MCF 10A (cell line): ENCODE measurements at places on chromosomes 12 and 14. TPM values are rescaled to one million over a fixed set of nuclear protein-coding genes. Genes with fewer than 3 reads are reported as not detected.
A peak's percentile ranks its signal among the peaks of the same experiment; 100 is the strongest.

The C12orf57 gene
- 176 and 196 TPM in 2 replicates for total RNA-seq

The WIF1 gene
- total RNA-seq: not detected in 2 replicates

The RNASE2 gene
- not detected in 2 replicates for total RNA-seq

The TAS2R43 gene
- not detected in 2 replicates for total RNA-seq

The TMEM132C gene
- not detected in 2 replicates for total RNA-seq

The AKAP5 gene
- 0.14 and 0.22 TPM in 2 replicates for total RNA-seq

The PRR4 gene
- total RNA-seq: 4.6 and 7.7 TPM in 2 replicates

The TMEM63C gene
- 5.1 and 9.3 TPM in 2 replicates for total RNA-seq

The ZCCHC8 gene
- total RNA-seq: 33.4 and 41.8 TPM in 2 replicates

The FBLN5 gene
- total RNA-seq: 4.3 and 14.8 TPM in 2 replicates

The NFE2 gene
- total RNA-seq: 0.40 and 0.64 TPM in 2 replicates

The TAS2R14 gene
- total RNA-seq: 1.6 and 1.9 TPM in 2 replicates

The RHOJ gene
- total RNA-seq: not detected in 2 replicates

The EPYC gene
- not detected in 2 replicates for total RNA-seq

DNA sequence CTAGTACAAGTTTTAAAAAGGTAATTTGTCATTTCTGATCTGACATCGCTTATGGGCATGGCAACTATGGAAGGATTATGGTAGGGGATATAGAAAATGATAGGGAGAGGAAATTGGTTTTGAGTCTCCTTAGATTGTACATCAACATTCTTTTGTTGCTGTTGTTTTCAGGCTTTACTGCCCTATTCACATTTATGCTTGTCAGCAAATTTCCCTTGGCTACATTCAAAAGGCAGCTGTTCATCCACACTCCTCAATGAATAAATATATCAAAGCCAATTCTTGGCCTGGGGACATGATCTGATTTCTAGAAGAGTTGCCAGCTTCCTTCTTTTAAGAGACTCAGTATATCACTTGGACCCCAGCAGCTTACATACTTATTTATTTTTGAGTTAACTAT, 283.4 kb downstream of the CEP128 start:
- no peak for DNase-seq

DNA sequence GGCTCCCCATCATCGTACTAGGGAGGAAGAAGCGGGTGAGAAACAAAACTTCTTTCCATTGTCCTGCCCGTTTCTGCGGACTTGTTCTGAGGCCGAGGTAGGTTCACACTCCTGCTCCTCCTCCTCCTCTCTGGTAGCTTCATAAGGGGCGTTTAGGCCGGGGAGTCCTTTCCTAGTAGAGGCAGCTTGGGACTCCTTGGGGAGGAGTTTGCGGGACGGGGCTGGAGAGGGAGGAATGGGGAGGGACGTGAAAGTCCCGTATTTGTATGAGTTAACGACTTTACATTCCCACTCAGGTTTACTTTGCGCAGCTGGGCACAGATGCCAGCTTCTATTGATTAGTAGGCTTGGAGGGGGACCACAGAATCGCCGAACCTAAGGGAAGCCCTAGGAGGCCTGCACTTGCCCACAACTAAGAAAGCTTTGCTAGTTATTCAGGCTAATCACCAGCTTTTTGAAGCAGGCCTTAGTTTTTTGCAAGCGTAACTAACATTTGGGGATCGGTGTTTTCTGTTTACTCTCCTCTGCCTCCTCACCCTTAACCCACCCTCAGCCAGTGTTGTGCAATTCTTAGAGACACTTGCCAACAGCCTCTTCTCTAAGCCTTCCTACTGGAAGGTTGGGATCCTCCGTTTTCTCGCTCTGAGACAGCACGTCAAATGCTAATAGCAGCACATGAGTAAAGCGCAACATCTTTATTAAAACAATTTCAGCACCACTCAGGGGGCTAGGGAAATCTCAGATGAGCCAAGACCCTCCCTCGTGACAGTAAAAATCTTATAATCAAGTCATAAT, 499 bp downstream of the RNASE4 start:
- DNase-seq: peak; percentile 72

DNA sequence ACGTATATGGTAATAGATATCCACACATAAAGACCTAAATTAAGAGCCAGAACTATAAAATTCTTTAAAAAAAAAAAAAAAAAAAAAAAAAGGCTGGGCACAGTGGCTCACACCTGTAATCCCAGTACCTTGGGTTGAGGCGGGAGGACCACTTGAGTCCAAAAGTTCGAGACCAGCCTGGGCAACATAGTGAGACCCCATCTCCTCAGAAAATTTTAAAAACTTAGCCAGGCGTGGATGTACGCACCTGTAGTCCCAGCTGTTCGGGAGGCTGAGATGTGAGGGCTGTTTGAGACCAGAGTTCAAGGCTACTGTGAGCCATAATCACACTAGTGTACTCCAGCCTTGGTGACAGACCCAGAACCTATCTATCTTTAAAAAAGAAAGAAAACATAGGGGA, 4.3 kb downstream of the BTBD7 start:
- no peak for DNase-seq

DNA sequence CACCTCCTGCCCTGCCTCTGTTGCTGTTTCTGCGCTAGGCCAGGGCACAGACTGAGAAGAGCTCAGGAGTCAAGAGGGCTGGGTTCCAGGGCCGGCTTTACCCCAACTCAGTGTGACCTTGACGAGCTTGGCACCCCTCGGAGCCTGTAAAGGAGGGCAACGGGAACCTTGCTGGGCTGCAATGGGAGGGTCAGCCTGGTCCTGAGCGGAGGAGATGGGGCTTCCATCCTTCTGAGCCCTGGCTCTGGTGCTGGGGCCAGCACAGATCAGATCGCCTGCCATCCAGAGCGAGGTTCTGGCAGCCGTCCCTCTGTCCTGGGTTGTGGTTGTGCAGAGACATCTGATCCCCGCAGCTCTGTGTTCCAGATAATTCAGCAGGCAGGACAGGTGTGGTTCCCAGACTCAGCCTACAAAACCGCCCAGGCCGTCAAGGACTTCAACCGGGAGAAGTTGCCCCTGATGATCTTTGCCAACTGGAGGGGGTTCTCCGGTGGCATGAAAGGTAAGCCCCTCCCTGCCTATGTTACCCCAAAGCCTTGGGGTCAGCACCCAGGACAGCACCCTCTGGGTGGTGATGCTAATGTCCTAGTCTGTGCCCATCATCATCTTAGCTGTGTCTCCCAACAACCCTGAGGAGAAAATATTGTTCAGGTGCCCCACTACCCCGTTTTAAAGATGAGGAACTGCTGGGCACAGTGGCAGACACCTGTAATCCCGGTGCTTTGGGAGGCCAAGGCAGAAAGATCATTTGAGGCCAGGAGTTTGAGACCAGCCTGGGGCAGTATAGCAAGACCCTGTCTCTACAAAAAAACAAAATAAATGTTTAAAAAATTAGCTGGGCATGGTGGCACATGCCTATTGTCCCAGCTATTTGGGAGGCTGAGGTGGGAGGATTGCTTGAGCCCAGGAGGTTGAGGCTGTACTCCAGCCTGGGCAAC, 50.2 kb downstream of the FOXN4 start:
- no peak for DNase-seq

- peak; percentile 53 for DNase-seq
These were observed 1.1 kb downstream of the KITLG start for GRCh38 chr12:88579161-88579517.

GRCh38 chr12:31456562-31456961, 130.6 kb upstream of the SINHCAF start:
- no peak for DNase-seq

DNA sequence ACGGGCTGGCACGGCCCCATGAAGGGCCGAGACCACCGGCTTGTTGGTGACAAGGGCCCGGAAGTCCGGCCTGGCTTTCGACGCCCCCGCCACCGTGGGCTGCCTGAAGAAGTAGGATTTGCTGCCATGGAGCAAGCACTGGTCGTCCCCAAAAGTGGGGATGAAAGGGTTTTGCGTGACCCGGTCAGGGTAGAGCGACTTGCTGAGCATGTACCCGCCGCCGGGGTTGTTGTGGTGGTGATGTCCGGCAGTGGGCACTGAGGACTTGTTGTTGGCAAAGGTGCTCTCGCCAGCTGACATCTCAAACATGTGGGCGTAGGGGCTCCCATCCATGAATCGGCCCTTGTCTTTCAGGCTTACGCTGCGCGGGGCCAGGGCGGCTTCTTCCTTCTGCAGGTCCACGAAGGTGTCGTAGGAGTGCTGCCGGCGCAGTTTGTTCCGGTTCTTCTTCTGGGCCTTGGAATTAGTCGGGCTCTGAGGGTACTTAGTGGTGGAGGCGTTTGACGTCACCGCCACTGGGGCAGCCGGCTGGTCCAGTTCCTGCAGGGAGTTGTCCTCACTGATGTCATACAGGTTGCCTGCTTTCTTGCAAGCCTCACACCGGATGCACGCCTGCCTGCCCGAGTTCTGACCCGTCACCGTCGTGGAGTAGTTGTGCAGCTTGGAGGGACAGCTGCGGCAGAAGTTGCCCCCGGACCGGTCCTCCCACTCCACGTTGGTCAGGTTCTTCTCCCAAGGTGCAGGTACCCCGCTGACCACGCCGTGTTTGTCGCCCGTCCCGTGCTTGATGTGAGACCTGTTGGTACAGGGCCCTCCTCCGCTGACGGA, 366.6 kb downstream of the EMP1 start:
- DNase-seq: no peak

DNA sequence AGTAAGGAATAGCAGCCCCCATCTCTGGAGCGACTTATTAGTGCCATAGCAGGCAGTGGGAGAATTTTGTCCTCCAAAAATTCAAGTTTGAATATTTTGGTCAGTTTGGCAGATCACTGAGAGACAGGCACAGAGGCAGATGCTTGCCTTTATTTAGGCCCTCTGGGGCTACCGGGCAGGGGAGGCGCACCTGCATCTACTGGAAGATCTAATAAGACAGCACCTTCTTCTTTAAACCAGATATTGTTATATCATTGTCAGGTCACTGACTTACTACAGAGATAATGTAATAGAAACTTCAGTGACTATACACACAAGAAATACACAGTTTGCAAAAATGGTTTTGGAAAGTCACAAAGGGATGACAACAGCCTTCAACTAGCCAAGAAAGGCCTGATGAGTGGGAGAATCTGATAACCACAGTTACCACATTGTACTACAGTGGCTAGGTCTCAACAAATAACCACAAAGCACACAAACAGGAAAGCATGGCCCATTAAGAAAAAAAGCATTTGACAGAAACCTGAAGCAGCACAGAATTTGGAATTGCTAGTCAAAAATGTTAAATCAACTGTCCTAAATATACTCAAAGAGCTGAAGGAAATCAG, 56.8 kb downstream of the CDK17 start:
- DNase-seq: no peak

DNA sequence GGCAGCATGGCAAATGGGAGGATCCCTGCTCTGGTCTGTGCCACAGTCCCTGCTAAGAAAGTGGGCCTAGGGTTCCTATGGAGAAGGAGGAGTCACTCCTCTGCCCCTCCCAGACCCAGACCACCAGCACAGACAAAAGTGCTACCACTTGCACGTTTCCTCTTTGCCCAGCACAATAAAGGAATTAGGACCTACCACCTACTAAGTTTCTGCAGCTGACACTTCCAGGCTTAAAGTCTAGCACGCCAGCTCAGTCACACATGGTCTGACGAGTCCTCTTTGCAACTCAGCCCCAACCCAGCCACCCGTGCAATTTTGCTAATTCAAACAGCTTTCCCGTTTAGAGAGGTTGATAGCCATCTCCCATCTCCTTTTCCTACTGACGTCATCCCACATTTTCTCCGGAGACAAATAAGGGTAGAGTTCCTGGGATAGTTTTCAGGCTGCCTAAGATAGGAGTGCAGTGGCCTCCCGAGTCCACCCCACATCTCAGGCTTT, 66.2 kb upstream of the PTGR2 start:
- no peak for DNase-seq

GRCh38 chr12:99493197-99493596, 154.4 kb upstream of the GARIN6 start:
- DNase-seq: no peak

GRCh38 chr14:88327497-88327896, 4.4 kb upstream of the KCNK10 start:
- no peak for DNase-seq

- DNase-seq: no peak
These were observed 5.7 kb downstream of the KRT73 start for GRCh38 chr12:52612431-52613383.

DNA sequence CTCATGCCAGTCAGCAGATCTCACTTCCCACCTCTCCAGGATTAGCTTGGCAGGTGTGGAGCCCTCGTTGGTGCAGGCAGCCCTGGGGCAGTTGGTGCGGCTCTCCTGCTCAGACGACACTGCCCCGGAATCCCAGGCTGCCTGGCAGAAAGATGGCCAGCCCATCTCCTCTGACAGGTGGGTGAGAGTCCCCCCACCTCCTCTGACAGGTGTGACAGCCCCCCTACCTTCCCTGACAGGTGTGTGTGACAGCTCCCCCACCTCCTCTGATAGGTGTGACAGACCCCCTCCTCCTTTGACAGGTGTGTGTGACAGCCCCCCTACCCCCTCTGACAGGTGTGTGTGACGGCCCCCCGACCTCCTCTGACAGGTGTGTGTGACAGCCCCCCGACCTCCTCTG, 26.3 kb downstream of the PAPLN start:
- DNase-seq: no peak

- peak; percentile 29 for DNase-seq
These were observed 107.1 kb downstream of the PLEKHA5 start for GRCh38 chr12:19236656-19237055.

DNA sequence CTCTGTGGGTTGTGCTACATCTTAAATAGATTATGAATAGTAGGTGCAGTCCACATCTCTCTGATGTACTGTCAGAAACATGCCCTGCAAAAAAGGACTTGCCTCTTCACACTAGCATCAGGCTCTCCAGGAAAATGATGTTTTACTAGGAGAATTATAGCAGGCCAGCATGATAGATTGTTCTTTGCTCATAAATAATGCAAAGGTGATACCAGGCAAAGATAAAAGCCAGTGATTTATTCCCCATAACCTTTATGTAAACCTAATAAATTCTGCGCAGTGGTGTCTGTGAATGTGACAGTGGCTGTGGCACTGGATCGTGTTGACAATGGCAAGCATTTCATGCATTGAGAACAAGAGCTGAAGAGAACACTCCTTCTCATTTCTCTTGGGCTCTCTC, 646.5 kb upstream of the SEL1L start:
- DNase-seq: no peak

GRCh38 chr14:37122919-37123639, 49.3 kb downstream of the SLC25A21 start:
- DNase-seq: no peak

GRCh38 chr12:55780685-55781084, 36.8 kb downstream of the SARNP start:
- DNase-seq: no peak

GRCh38 chr14:71583194-71583593, 349.0 kb upstream of the RGS6 start:
- no peak for DNase-seq

DNA sequence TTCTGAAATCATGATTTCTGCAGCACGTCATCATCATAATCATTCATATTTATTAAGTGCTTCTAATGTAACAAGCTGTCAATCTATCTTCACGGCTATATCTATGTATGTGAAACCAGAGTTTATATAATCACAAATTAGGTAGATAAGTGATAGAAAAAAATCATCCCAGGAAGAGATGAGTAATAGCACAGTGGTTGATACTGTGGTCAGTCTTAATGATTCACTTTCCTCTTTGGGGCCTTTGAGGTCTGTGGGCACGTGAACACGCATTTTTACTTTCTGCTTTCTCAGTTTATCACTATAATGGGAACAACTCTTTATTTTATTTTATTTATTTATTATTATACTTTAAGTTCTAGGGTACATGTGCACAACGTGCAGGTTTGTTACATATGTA, 265.9 kb upstream of the NOVA1 start:
- DNase-seq: peak; percentile 46

- peak; percentile 33 for DNase-seq
These were observed 8.6 kb downstream of the ISCU start for GRCh38 chr12:108570743-108571608.

- peak; percentile 3 for DNase-seq
These were observed 702.7 kb downstream of the TMTC2 start for GRCh38 chr12:83389237-83389996.

GRCh38 chr12:11805680-11806079, 156.2 kb downstream of the ETV6 start:
- DNase-seq: no peak
